RWPE2 (cell line): ENCODE measurements at places on chromosomes 7 and 10.

- DNase-seq: no peak
Measured at GRCh38 chr10:15539262-15539661, 168.2 kb upstream of the FAM171A1 start.

GRCh38 chr7:5997210-5997808, 11.5 kb downstream of the PMS2 start:
- DNase-seq: no peak

DNA sequence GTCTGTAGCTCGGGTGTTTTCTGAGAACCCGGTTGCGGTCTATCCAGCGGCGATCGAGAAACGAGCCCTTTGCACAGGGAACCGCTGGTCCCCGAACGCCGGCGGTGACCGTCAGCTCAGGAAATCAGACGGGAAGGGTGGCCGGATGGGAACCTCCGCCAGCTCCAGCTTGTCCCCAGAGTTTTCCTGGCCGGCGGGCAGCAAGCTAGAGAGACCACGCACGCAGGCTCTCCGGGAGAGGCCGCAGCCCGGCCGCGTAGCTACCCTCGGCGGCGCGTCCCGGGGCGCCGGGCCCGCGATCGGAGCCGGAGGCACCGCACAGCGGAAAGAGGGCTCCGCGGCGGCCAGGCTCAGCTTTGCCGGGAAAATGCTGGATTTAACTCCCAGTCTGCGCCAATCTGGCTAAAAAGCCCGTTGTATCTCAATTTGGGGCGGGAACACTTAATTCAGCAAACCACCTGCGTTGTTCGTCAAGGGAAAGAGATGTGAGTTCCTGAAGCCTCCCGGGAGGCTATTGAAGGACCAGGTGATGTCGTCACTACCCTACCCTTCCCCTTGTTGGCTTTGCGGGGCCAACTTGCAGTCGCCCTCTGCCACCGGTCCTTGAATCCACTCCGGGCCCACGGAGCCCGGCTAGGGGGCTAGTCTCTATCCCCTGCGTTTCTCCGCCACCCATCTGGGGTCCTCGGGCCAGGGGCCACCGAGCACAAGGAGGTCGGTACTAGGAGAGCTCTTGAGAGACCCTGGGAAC, 859 bp upstream of the CH25H start:
- DNase-seq: no peak

- DNase-seq: no peak
Measured at GRCh38 chr7:82319674-82320118, 123.9 kb downstream of the CACNA2D1 start.

DNA sequence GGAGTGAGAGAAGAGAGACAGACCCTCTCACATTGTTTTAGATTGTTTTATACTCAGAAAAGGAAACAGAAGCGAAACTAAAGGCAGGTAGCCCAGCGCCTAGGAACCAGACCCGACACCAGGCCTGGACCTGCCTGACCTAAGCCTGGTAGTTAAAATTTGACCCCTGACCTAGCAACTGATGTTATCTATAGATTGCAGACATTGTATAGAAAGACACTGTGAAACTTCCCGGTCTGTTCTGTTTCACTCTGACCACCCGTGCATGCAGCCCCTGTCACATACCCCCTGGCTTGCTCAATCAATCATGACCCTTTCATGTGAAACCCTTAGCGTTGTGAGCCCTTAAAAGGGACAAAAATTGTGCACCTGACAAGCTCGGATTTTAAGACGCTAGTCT, 31.6 kb downstream of the VIPR2 start:
- DNase-seq: no peak

- DNase-seq: no peak
Measured at GRCh38 chr7:24715171-24715570, 42.1 kb downstream of the GSDME start.

- DNase-seq: no peak
Measured at GRCh38 chr10:13420532-13421307, 72.6 kb upstream of the SEPHS1 start.

GRCh38 chr10:24850727-24851296, 101.6 kb downstream of the PRTFDC1 start:
- DNase-seq: no peak

GRCh38 chr10:34698248-34698831, 116.8 kb downstream of the PARD3 start:
- DNase-seq: no peak
